WTC11 (cell line): ENCODE measurements at places on chromosomes 7 and 10.

GRCh38 chr7:6379886-6380285 is 67.9 kb downstream of the DAGLB start:
- DNase-seq, result no peak

GRCh38 chr7:116757283-116757682 is 85.3 kb downstream of the MET start:
- no peak for DNase-seq

GRCh38 chr7:89687211-89687610 is 467.1 kb upstream of the STEAP1 start:
- no peak for DNase-seq

DNA sequence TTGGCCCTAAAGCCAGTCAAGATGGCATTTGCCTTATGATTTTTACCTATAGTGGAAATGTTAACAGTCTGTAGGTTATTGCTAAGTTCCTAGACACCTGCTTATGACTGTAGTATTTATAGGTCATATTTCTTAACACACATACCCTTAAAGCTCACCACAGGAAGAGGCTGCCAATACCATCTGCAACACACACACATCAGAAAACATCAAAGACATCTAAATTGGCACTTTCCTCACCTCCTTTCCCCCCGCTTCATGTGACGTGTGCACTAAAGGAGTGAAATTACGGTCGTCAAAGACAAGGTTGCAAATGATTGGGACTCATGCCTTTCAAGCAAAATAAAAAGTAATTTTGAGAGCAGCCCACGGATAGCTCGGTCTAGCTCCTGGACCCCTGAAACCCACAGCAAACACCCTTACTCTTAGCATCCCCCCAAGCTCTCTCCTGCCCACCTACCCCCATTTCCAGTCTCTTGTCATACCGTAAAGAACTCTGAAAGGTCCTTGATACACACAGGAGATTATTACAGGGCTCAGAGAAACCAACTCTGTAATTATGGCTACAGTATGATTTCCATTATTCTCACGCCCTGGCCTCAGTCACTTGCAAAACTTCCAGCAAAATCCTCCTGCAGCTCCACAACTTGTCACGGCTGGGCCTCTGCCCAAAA is 90.5 kb downstream of the PLXNA4 start:
- DNase-seq, result no peak

GRCh38 chr10:119309423-119309770 is 102.0 kb downstream of the GRK5 start:
- no peak for DNase-seq

- DNase-seq, result no peak
These were observed 267.2 kb downstream of the GLRX3 start for GRCh38 chr10:130403153-130404075.

GRCh38 chr10:6748981-6749635 is 169.0 kb upstream of the PRKCQ start:
- no peak for DNase-seq

GRCh38 chr10:111128331-111129180 is 51.7 kb downstream of the ADRA2A start:
- DNase-seq, result no peak

DNA sequence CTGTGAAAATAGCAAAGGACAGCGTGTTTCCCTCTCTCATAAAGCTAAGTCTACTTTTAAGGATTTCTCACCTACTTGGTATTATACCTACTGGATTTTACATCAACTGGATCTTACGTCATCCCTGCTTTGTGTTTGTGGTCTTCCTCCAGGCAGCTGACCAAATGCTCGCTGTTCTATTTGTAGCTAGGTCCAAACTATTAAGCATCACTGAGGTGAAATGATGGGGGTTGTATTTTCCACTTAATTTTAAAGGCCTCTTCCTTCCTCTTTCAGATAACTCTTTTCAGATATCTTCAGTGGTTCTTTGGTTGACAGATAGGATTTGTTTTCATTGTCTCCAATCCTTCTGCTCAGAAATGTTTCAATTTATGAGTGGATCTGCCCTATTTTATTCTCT is 169.7 kb downstream of the RNLS start:
- DNase-seq, result no peak

- DNase-seq, result no peak
These were observed 341 bp downstream of the GOT1 start for GRCh38 chr10:99430116-99430450.

- DNase-seq, result no peak
These were observed 66.6 kb downstream of the TLL2 start for GRCh38 chr10:96446966-96447596.

GRCh38 chr10:131180740-131181415 is 130.6 kb downstream of the TCERG1L start:
- no peak for DNase-seq

GRCh38 chr10:62239994-62240393 is 28.6 kb downstream of the RTKN2 start:
- DNase-seq, result no peak

DNA sequence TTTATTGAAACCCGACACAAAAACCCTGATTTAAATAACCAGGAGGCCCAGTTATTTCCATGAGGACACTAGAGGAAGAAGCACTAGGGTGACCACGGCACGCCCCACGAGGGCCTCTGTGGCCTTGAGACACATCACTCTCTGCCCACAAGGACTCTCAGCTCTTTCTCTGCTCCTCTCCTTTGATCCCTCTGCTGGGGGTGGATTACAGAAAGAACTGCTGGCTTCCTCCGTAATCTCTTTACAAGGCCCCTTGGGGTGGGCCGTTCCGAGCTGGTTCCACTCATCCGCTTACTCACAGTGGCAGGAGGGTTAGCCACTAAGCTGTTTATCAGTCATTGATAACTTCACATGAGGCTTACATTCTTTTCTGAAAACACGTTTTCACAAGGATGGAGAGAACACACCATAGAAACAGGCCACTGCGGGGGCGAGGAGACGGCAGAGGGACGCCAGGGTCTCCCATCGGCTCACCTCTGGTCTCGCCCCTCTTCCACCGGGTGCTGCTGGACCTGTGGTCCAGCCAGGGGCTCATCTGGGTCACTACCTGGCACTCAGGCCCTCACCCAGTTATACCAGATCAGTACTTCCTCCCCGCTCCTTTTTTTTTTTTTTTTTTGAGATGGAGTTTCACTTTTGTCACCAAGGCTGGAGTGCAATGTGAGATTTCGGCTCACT is 17.6 kb upstream of the PFKFB3 start:
- no peak for DNase-seq

DNA sequence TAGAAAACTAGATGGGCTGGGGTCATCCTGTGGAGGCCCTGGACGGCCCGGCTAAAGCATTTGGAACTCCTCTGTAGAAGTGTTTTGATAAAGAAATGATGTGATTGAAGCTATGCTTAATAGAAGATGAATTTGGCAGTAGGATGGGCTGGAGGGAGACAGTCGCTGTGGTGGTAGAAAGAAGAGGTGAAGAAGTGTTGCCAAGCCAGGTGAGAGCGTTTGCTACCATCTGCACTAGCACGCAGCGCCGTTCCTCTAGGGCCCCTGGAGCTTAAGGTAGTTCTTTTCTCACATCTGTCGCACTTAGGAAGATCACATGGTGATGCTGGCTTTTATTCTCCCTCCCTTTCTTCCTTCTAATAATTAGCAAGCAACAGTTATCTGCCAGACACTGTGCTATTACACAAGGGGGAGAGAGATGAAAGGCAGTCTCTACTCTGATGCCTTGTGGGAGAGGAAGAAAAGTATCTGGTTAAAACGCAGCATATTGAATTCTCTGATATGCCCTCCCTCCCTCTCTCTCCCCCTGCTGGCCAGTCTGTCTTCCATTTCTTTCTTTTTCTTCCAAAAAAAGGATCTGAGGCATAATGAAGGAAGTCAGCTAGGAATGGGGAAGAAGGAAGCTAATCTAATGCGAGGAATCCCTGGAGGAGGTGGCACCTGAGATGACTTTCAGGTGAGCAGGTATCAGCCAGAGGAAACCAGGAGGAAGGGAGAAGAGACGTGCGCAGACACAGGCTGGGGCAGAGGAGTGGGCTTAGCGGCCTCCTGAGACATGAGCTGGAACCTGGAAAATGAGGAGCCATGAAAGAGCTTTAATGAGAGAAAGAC is 162.3 kb upstream of the KLF14 start:
- no peak for DNase-seq

DNA sequence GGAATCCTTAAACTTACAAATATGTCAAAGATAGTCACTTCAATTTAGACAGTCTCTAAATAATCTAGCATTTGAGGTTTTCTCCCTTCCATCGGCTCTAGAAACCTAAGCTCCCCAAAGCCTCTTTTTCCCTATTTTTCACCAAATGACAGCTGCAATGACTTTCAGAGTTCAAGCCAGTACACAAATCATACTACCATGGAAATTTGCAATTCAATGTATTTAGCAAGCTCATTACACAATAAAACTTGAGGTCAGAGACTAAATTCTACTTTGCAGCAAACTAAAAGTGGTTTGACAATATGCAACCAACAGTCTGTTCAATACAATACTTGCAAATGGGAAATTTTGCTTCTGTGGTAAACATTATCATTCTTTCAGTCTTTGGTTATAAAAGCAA is 80.3 kb downstream of the SKIDA1 start:
- no peak for DNase-seq

DNA sequence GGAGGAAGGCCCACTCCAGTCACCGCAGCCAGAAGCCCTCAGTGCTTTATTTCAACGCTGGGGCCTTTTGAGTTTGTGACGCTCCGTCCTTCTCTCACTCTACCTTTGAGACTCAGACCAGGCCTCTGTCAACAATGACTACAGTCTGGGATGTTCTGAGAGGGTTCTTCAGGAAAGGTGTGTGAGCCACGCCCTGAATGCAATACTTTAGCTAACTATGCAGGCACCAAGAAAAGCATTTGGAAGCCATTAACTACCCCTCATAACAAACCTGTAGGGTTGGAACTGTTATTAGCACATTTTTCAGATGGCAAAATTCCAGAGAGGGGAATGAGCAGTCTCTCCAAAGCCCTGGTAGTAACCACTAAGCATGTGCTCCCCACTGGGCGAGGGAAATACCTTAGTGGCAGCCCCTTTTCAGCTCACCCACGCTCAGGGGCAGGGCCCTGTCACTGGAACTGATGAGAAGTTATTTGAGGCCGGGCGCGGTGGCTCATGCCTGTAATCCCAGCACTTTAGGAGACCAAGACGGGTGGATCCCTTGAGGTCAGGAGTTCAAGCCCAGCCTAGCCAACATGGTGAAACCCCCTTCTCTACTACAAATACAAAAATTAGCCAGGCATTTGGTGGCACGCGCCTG is 5.7 kb upstream of the ARPC1B start:
- no peak for DNase-seq

- DNase-seq, result no peak
These were observed 986.9 kb downstream of the TYW1 start for GRCh38 chr7:67983486-67983885.

DNA sequence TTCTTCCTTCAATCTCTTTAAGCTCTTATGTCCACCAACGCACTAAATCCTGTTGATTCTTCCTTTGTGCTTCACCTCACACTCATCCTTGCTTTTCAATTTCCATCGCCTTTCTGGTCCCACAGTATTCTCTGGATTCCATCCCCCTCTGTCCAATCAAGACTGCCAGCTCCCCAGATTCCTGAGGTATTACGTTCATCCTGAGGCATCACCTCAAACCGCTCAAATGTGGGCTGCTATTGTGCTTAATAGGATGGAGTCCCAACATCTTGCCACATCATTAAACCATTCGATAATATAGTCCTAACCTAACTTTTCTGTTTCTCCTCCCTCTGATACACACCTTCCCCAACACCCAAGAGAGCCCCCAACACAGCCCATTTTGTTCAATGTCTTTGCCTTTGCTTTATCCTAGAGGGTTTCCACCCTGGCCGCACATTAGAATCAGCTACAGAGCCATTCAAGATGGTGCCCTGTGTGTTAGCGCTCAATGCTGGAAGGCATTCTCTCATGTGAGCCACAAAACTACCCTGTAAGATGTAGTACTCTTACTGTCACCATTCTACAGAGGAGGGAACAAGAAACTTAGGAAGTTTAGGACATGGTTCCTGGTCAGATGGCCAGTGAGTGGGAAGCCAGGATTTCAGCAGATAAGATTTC is 79.5 kb upstream of the LEP start:
- DNase-seq, result no peak

DNA sequence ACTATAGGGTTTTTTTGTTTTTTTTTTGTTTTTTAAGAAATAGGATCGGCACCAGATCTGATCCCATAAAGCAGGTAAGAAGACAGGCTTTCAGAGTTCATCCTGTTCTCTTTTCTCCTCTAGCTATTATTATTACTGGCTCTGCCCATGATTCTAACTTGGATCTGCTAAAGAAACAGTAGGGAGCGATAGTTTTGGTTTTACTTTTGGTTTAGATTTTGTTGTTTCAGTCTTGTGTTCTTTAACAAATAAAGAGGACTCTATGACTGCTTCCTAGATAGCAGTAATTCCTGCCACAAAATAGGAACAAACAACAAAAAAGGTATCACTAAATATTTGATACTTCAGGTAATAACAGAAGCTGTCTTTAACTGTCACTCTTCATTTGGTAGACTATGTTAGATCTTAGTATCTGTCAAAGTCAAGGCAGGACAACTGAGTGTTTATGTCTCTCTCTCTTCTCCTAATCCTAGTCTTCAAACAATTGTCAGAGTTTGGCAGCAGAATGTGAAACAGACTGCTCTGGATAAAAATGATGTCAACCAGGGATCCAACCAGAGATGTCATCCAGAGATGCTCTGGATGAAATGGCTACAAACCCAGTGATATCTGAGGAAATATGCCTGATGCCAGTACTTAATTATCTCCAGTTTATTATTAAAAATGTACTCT is 99.8 kb downstream of the KMT2C start:
- no peak for DNase-seq

GRCh38 chr10:123804716-123805115 is 86.9 kb downstream of the CPXM2 start:
- no peak for DNase-seq

GRCh38 chr7:122616951-122617350 is 82.0 kb downstream of the RNF133 start:
- no peak for DNase-seq

DNA sequence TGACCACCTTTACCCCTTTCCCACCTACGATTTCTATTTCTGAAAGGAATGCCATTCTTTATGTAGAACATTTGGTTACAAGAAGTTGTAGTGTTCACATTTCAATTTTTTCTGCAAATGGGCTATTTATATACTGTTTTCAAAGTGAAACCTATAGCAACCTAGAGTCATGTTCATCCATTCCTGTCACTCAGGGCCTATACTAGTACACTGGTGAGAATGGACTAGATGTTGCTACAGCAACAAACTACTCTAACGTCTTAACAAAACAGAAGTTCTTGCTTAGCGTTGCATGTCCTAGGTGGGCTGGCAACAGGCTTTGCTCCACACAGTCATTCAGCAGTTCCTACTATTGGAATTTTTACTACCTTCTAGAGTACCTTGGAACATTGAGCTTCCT is 16.3 kb downstream of the CASD1 start:
- no peak for DNase-seq

- DNase-seq, result no peak
These were observed 304.9 kb upstream of the ZMIZ1 start for GRCh38 chr10:78763651-78764395.

DNA sequence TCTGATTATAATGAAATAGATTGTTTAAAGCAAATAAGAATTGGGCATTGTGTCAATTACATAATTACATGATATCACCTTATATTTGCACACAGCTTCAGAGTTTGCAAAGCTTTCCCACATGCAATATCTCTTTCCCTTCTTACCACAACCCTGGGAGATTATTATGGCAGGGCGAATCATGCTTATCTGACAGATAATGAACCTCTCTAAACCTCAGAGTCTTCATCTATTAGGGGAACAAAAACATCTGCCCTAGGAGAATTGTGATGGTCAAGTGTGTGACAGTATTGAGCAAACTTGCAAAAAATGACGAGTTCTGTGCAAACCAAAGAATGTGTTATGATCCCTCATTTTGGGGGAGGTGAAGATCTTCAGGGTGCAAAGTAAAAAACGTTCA is 90.0 kb downstream of the MYOF start:
- no peak for DNase-seq

GRCh38 chr7:68216051-68216450 is 1219.4 kb downstream of the TYW1 start:
- no peak for DNase-seq
